ENCODE measurements at places on chromosomes 5 and 9.
A peak's percentile ranks its signal among the peaks of the same experiment; 100 is the strongest.

GRCh38 chr9:112273876-112274275 is 59.5 kb downstream of the PTBP3 start:
- no peak for DNase-seq

- no peak for DNase-seq
Measured at GRCh38 chr5:72163349-72163983, 56.2 kb downstream of the MAP1B start.

DNA sequence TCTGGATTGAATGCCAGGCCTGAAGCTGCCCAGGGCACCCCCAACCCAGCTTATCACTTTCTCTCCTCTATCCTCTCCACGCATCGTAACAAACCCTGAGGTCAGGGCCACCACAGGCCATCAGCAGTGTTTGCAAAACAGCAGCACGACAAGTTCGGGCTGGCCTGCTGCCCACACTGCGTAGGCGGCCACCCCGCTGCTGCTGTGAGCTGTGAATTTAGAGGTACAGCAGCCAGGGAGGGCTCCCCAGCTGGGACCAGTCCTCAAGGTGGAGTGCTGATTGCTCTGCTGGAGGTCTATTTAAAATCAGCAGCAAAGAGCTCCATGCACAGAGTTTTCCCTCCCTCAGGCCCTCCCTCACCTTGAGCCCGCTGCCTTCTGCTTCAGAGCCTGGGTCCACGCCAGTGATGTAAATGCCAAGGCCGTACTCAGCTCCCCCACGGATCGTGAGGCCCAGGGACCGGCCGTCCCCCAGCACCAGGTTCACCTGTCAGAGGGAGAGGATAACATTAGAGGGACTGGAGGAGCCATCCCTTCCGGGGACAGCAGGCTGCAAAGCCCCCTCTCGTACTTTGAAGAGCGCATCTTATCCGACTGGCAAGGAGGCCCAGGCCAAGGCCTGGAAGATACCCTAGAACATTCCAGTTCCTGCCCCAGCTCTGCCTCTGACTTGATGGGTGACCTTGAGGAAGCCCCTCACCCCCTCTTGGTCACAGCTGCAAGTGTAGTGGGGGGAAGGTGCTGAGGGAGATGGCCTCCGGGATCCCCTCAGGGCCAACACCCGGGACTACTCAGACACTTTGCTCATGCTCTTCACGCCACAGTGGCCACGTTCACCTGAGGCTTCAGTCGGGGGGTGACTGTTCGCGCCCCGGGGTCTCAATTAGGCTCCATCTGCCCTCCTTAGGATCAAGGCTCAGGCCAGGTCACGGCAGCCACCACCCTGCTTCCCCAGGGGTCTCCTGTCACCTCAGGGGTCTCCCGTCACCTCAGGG is 39.1 kb downstream of the WHRN start:
- DNase-seq: no peak

DNA sequence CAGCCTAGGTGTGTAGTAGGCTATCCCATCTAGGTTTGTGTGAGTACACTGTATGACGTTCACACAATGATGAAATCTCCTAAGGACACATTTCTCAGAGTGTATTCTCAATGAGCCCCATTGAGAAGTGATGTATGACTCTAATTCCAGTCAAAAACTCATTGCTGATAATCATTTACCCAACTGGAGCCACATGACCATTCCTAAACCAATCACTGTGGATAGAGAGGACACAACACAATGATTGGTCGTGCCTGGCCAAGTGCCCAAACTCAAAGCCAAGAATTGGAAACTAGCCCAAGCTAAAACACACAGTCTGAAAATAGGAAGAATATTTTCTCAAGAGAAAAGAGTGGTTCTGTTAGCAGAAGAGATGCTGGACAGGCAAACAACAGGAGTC is 191.2 kb downstream of the ZNF462 start:
- no peak for DNase-seq

DNA sequence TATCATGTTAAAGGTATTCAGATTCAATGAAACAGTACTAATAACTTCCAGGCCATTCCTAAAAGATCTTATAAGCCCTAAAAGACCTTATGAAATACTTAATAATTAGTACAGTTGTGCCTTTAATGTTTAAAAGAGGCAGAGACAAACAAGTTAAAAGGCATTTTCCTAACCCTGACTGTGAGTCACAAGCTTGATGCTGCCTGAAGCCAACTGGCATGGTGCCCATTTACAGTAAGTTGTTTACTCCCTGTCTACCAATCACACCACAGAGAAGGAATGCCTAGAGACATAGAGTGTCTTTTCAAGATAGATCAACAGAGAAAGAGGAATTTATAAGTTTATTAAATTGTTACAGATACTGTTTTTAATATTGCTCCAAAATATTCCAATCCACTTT is 47.8 kb downstream of the NR3C1 start:
- peak; percentile 40 for DNase-seq

DNA sequence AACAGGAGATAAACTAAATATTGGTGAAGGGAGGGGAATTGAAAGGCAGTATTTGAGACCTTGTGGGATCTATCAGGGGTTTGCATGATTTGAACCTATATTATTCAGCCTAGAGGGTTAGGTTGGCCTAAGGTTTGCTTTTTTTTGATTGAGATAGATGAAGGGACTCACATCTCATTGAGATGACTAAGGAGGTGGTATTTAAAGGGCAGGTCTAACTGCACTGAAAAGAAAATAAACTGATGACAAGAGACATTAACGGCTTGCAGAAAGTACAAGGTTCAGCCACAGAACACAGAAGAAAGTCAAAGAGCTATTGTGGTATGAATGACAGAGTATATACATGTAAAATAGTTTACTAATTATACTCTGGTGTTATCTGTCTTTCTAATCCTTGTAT is 412.7 kb downstream of the CDH10 start:
- no peak for DNase-seq

- DNase-seq: no peak
Measured at GRCh38 chr5:76684756-76685519, 31.0 kb upstream of the F2R start.

DNA sequence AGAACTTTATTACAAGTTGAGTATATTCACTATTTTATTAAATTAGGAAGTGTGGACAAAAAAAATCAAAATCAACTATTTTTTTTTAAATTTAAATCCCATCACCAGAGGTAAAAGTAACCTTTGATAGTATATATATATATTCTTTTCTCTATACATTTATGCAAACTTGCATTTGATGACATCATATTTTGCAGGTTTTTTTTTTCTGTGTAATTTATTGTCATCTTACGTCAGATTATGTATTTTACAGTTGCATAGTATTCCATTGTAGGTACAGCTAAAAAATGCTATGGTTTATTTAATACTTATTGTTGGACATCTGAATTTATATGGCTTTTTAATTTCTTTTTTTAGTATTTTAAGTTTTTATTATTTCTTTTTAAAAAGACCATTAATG is 25.5 kb downstream of the APC start:
- no peak for DNase-seq

- DNase-seq: peak; percentile 66
Measured at GRCh38 chr5:56585999-56586691, 229.2 kb upstream of the MAP3K1 start.

GRCh38 chr5:56588131-56588487 is 227.2 kb upstream of the MAP3K1 start:
- no peak for DNase-seq

- DNase-seq: no peak
Measured at GRCh38 chr9:123437201-123437600, 81.2 kb downstream of the CRB2 start.

DNA sequence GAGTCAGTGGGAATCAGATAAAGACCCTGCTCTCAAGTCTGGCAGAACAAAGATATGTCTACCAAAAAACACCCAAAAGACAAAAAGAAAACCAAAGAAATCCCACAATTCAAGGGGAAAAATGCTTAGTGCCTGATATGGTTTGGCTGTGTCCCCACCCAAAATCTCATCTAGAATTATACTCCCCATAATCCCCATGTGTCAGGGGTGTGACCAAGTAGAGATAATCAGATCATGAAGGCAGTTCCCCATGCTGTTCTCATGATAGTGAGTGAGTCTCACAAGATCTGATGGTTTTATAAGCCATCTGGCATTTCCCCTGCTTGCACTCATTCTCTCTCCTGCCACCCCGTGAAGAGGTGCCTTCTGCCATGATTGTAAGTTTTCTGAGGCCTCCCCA is 13.4 kb downstream of the FBXO10 start:
- DNase-seq: no peak

GRCh38 chr9:38622288-38622674 is 1.9 kb upstream of the ANKRD18A start:
- DNase-seq: peak; percentile 66

DNA sequence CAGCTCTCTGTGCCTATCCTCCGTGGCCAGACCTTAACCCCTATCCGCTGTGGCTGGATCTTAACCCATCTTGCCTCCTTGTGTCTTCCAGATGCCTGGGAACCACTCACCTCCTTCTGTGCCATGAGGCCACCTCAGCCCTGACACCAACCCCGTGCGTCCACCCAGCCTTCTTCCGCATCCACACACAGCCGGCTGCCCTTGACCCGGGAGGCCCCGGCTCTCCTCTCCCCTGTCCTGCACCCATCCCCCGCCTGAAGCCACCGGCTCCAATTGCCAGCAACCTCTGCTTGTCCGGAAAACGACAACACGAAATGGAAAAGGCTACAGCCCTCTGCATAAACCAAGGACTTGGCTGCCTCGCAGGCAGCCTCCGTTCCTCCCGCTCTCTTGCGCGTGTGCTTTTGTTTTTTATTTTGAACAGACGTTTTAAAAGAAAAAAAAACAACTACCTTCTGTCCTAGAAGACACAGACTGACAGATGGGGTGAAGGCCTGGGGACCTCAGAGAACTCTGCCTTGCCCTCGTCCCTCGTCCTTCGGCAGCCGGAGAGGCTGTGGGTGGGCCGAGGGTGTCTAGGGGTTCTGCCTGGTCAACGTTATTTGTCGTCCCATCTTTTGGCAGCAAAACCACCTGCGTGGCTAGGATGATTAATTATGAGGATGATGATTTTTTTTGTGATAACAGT is 32.5 kb upstream of the HMCN2 start:
- DNase-seq: no peak

DNA sequence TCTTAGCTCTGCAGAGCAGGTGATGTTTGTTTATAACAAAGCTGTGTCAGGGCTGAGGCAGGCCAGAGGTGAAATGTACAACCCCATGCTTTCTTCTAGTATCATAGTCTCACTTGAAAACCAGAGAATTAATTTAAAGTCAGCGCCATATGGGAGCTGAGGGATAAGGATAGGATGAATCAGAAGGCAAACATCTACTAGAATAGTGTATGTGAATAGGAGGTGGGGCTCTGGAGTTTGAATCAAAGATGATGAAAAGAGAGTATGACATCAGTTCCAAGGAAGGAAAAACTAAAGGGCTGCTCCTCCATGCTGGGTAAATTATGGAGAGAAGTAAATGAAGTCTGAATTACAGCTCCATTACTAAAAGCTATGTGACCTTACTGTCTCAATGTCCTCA is 441.5 kb downstream of the RASEF start:
- no peak for DNase-seq

GRCh38 chr9:78756813-78757510 is 460.0 kb downstream of the PSAT1 start:
- no peak for DNase-seq

- peak; percentile 59 for DNase-seq
Measured at GRCh38 chr9:14769230-14769571, 46.7 kb upstream of the CER1 start.

DNA sequence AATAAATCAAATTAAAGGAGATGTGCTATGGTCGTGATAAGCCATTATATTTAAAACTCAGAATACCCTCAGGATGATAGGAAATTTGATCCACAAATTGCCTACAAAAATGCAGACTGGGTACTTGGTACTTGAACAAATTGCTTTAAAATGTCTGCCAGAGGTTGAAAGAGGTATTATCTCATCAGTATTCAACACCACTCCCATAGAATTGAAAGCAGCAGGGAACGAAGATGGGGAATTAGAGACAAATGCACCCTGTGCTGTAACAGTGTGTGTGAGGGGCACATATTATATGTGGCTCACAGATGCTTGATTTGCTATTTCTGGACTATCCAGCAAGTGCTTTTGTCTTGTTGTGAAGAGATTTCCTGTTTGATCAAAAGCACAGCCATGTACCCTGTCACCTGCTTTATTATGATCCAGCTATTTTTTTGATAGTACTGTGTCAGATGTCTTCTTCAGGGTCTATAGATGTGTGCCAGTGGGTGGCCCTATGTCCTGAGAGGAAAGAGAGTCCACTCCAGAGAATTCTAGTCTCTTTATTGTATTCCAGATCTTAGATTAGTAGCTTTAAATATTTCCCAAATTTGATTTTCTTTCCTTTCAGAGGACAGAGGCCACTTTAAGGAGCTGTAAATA is 120.1 kb downstream of the XRCC4 start:
- DNase-seq: no peak

DNA sequence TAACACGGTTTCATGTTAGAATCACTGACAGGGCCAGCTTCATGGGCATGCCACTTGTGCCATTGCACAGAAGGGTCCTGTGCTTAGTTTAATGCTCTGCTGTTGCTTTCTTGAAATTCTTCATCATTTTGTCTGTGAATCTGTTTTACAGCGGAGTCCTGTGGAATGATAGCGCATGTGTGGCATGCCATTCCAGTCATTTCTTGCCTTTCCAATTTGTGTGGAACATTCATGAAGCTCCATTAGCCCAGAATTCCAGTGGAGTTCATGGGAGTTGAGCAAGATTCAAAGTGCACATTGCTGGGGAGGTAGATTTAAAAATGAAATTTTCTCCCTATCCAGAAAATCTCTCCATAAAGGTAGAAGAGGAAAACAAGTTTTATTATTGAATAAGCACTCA is 43.4 kb upstream of the NREP start:
- no peak for DNase-seq

- no peak for DNase-seq
Measured at GRCh38 chr5:1672396-1672795, 127.2 kb downstream of the MRPL36 start.

- DNase-seq: no peak
Measured at GRCh38 chr5:53366245-53366644, 114.2 kb upstream of the FST start.

DNA sequence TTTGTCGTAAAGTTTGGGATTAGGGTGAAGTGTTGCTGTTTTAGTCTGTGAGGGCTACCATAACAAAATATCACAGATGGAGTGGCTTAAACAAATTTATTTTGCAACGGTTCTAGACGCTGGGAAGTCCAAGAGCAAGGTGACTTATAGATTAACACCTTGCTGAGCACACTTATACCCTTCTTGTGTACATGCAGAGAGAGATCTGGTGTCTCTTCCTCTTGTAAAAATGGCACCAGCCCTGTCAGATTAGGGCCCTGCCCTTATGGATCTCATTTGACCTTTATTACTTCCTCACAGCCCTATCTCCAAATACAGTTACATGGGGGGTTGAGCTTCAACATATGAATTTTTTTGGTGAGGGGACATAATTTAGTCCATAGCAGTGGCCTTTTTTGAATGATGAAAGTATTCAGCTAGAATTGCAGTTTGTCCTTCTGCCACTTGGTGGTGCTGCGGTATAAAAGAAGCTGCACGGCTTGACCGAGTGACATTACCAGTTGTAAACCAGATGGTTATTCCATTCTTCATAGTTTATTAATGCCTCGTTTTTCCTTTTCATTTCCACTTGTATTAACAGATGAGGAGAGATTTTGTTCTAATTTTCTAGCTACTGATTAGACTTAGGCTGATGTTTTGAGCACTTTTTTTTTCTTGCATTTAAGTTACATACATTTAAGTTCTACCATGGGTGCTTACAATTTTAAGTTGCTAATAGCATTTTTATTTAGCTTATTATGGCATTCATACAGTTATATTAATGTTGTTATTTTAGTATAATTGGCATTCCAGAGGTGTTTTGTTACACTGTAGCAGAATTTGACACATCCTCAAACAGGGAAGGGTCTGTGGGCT is 19.4 kb downstream of the DCP2 start:
- peak; percentile 66 for DNase-seq

All from NB4 (cell line).